Renal pelvis (tissue), 12 donors: ENCODE measurements at places on chromosomes 4 and X.

DNA sequence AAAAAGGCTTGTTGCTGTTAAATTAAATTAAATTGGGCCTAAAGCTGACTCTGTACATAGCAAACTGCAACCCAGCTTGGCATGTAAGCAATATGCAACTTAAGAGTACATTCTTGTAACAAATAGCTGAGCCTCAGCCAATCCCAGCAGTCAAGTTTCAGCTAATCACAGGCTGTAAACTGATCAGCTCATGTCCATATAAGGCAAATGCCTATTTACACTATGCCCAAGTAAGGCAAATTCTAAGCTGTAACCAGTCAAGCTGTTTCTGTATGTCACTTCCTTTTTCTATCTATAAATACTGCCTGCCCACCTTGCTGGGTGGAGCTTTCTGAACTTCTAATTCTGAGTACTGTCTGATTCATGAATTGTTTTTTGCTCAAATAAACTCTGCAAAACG is 429.1 kb upstream of the FTHL17 start:
- no peak for DNase-seq

DNA sequence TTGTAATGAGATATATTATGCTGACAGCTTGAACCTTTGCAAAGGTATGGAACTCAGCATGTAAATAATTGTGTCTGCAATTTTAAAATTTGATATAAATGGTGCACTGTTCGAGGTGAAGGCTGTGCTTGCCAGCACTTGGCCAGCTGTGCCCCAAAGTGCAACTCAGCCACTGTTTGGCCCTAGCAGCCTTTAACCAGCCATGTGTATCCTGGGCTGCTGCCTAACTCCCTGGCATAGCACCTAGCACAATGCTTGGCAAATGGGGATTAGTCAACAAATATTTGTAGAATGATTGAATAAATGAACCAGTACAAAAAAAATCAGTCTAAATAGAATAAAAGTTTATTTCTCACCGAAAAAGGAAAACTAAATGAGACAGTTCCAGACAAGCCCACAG is 83.8 kb upstream of the ZIC3 start:
- no peak for DNase-seq

- DNase-seq, result no peak
These were observed 113.2 kb downstream of the MID1 start for GRCh38 chrX:10507181-10507580.

GRCh38 chrX:100731441-100732281 is at the start of gene SYTL4:
Gene SYTL4 (minus strand): TSS chrX:100732121. CDS start chrX:100702037, 30,084 bp downstream.
- DNase-seq, result no peak

GRCh38 chrX:134646691-134647090 is 11.6 kb downstream of the PLAC1 start:
- DNase-seq, result no peak
